Stimulated activated CD8-positive, alpha-beta memory T cell treated with anti-CD3 and anti-CD28 coated beads, Interleukin-4, amount 100 ng/mL, for 24 hours (primary cell): ENCODE measurements at places on chromosomes 7 and 10.

DNA sequence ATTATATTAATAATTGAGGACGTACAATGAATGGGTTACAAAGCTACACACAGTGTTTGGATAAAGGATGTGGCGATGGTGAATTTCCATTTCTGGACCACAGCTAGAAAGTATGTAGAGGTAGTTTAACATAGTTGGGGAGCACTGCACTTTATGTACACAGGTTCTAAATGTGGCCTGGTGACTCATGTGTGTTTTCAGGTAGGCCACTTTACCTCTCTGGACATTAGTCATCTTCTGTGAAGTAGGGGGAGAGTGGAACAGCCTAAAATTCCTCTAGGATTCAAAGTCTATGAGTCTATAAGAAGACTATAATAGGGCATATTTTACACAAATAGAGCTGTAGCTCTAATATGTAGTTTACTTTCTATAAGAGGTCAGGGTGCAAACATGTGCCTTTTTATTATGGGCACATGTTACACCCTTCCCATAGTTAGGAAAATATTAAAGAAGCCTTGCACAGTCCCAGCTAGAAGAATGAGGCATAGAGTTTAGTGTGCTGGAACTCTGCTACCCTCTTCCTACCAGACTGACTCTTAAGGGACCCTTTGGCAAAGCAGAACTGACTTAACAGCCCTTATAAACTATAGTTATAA, 594.9 kb downstream of the LRMDA start:
- no peak for DNase-seq

GRCh38 chr10:113819989-113820388, 33.9 kb downstream of the DCLRE1A start:
- no peak for DNase-seq

DNA sequence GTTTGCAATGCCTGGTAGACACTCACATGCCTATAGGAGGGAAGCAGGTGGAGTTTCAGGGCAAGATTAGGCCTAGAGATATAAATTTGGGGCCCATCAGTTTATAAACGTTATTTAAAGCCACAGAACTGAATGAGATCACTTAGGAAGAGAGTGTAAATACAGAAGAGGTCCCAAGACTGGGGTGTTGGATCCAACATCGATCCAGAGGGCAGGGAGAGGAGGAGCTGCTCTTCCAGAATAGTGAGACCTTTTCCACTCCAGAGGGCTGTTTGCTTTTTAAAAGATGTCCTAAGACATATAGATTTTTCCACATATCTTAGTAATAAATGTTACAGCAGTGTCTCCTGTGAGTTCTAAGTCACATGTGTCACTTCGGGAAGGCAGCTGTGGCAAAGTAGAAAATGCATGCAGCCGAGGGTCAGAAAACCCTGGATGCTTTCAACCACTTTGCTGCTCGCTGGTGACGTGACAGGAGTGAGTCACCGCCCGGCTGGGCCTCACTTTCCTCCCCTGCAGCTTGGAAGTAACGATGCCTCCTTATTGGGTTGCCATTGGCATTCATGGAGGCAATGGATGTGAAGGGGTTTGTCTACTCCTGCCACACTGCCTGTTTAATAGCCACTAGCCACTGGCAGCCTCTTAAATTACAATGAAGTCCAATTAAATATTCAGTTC, 95.4 kb downstream of the TRIL start:
- no peak for DNase-seq

- DNase-seq = no peak
These were observed 2.9 kb upstream of the ATP6V0E2 start for GRCh38 chr7:149870701-149871483.

DNA sequence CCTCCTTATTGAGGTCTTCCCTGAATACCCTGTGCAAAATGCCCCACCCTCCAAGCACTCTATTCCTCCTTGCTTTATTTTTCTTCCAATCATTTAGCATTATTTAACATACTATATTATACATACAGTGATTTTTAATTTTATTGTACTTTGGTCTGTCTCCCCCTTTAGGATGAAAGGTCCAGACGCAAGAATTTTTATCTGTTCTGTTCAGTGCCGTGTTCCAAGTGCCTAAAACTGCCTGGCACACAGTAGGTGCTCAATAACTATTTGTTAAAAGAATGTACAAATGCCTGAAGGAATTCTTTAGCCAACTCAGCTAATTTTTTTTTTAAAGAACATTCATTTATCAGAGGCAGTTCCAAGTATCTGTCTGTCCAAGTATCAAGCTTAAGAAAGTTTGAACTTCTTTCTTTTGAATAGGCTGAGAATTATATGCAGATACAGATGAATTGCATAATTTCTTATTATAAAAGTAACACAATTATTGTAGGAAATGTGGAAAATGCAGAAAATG, 34.1 kb upstream of the SLC25A13 start:
- no peak for DNase-seq

DNA sequence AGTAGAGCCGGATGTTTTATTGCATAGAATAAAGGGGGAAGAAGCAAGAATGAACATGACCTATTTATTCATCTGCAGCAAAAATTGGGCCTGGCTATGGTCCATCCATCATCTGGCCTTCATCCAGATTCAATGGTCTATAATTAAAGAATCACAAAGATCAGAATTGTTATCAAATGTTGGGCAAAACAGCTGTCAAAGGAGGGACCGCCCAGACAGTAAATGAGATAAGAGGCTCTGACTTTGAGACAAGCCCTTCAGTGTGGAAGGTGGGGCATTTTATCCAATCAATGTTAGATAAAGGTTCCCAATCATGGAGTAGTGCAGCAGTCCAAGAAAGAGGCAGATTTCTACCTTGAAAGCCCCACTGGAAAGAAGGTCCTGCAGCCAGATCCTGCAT, 153.5 kb downstream of the PARD3 start:
- no peak for DNase-seq

GRCh38 chr10:126734967-126735366, 64.5 kb upstream of the C10orf90 start:
- DNase-seq = no peak

- no peak for DNase-seq
These were observed 78.5 kb upstream of the LYZL1 start for GRCh38 chr10:29210266-29210868.

DNA sequence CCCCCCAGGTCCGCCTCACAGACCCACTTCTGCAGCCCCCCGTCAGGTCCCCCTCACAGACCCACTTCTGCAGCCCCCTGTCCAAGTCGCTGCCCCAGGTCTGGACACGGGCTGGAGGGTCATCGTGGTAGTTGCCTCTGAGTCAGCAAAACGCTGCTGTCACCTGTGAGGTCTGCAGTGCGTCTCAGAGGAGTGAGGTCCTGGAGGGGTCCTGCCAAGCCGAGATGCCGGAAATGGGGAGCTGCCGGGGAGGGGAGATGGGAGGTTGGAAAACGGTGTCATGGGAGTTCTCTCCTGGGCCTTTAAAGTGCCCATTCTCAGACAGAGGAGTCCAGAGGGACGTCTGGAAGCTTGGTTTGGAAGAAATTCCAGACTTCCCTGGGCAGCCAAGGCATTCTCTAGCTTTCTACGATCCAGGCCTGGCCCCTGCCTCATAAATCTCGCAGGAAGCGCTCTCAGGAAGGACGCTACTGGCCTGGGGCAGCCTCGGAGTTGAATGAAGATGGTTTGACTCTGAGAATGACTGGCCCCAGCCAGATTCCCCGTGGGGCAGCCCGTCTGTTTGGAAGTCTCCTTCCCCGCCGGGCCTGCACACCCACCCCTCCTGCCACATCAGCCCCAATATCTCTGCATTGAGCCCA, 38.7 kb downstream of the CALML3 start:
- DNase-seq = no peak

GRCh38 chr10:103192089-103192450, 1.0 kb downstream of the NT5C2 start:
- DNase-seq = no peak

GRCh38 chr7:28830846-28831245, 127.3 kb downstream of the TRIL start:
- no peak for DNase-seq

- DNase-seq = no peak
These were observed 53.9 kb upstream of the LYZL2 start for GRCh38 chr10:30683496-30683895.
